COLO829 (cell line): ENCODE measurements at places on chromosomes 1 and 21.

- DNase-seq, result no peak
These were observed 26.1 kb downstream of the NENF start for GRCh38 chr1:212458817-212459216.

- no peak for DNase-seq
These were observed 48.0 kb downstream of the H3-3A start for GRCh38 chr1:226110249-226111097.

DNA sequence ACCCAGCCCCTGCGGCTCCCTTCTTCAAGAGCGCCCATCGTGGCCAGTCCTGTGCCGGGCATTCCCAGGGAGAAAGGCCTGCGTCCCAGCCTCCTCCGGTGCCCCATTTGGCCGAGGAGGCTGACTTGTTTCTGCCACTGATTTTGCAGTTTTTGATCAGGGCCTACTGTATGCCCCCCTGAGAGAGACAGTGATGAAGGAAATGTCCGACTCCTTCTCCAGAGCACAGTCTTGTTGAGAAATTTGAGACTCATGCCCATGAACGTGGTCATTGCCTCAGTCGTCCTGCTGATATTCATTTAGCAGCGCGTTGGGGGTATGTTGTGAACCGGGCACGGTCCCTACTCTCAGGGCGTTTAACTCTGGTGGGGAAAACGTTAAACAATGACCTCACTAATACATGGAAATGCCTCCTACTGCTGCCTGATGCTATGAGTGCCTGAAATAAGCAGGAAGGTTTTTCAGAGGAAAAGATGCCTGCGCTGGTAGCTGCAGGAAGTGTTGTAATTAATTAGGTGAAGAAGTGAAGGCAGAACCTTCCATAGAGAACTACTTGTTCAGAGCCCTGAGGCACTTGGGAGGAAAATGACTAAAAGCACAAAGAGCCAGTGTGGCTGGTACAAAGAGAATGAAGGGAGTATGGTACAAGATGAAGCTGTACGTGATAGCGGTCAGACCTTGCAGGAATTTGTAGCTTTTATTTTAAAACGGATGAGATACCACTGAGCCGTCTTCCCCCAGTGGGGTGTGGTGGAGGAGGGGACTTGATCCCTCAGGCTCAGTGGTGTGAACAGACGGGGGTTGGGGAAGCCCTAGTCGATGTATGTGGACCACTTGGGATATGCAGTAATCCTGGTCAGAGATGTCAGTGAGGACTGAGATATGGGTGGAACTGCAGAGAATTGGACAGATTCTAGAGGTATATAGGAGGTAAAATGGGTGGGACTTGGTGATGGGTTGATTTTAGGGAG is 730 bp downstream of the ZCCHC17 start:
- DNase-seq, result peak; percentile 77

- no peak for DNase-seq
These were observed 77.3 kb upstream of the NEK7 start for GRCh38 chr1:198079432-198079951.

DNA sequence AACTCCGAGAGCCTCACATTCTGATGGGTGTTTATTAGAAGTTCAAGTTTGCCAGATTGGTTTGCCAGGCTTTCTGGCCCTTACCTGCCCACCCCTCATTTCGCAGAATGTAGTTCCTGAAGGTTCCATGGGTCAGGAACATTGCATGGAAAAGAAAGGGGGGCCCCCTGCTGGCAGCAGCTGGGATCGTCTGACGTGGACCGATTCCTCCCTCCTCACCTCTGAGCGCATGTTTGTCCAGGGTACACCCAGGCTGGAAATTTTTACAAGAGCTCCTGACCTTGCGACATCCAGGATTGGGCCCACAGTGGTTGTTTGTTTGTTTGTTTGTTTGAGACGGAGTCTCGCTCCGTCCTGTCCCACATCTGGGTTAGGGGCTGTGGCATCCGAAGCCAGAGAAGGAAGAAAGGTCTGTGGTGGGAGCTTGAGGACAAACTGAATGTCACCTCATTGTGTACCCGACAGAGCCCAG is 126.0 kb upstream of the TMEM51 start:
- peak; percentile 63 for DNase-seq

- DNase-seq, result no peak
These were observed at the start of gene CD53 for GRCh38 chr1:110872745-110873720. Gene CD53 (plus strand): TSS chr1:110873148. CDS start chr1:110891409, 18,261 bp downstream.

DNA sequence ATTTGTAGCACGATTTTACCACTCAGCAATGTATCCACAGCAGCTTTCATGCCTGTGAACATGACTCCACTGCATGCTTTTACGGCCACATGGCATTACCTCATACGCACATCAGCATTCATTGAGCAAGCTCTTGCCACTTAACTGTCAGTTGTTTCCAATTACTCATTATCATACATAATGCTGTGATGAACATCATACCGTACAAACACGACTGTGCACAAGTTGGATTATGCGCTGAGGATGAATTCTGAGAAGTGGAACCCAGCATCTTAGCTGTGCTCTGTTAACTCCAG is 9.6 kb downstream of the UMODL1 start:
- DNase-seq, result no peak

GRCh38 chr1:108502624-108503023 is 52.5 kb downstream of the NBPF6 start:
- DNase-seq, result no peak

DNA sequence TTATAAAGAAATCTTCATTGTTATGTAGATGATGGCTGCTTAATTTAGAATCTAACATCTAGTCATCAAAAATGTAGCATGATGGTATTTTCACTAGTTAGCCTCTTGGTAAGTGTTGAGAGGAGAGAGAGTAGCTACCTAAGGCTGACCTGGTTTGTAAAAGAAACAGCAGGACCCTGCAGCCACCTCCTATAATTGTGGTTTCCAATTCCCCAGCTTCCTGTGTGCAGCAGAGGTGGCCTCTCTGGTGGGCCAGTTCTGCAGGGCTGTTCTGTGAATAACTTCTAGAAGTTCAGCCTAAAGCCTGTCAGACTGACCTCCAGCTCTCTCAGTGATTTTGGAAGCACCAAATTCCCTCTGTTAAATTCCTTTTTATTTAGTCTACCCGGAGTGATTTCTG is 246.4 kb upstream of the LRRC7 start:
- DNase-seq, result no peak

GRCh38 chr1:201346337-201346939 is 31.0 kb downstream of the TNNT2 start:
- DNase-seq, result peak; percentile 82

- no peak for DNase-seq
These were observed 90.1 kb upstream of the BCL10 start for GRCh38 chr1:85366391-85367170.

- no peak for DNase-seq
These were observed 1291.5 kb upstream of the B3GALT2 start for GRCh38 chr1:194477908-194478307.
